Non-pigmented ciliary epithelial cell (primary cell): ENCODE measurements at places on chromosomes 7 and 10.

- no peak for DNase-seq
These were observed 172.4 kb upstream of the AGR3 start for GRCh38 chr7:17054206-17054605.

GRCh38 chr10:49446031-49446430 is 50.1 kb upstream of the DRGX start:
- peak; percentile 26 for DNase-seq

DNA sequence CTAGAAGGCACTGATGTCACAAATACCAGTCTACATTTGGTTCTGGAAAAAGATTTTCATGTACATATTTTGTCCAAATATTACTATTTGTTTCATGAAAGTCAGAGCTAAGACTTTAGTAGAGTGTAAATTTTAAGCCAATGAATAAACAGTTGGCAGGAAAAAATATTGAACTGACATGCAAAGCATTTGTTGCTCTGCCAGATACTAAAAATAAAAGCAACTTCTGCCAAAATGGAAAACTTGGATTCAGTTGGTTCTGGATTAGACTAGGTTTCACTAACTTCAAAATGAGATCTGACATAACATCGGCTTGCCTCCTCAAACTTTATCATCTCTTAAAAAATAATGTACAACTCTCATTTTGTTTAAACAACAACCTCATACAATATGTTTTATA is 34.9 kb downstream of the FAM204A start:
- DNase-seq = no peak

GRCh38 chr7:55172881-55173609 is 154.2 kb downstream of the EGFR start:
- no peak for DNase-seq

- no peak for DNase-seq
These were observed 1050.5 kb upstream of the AUTS2 start for GRCh38 chr7:68547799-68548198.

- no peak for DNase-seq
These were observed 127.6 kb downstream of the CHN2 start for GRCh38 chr7:29322023-29322712.

DNA sequence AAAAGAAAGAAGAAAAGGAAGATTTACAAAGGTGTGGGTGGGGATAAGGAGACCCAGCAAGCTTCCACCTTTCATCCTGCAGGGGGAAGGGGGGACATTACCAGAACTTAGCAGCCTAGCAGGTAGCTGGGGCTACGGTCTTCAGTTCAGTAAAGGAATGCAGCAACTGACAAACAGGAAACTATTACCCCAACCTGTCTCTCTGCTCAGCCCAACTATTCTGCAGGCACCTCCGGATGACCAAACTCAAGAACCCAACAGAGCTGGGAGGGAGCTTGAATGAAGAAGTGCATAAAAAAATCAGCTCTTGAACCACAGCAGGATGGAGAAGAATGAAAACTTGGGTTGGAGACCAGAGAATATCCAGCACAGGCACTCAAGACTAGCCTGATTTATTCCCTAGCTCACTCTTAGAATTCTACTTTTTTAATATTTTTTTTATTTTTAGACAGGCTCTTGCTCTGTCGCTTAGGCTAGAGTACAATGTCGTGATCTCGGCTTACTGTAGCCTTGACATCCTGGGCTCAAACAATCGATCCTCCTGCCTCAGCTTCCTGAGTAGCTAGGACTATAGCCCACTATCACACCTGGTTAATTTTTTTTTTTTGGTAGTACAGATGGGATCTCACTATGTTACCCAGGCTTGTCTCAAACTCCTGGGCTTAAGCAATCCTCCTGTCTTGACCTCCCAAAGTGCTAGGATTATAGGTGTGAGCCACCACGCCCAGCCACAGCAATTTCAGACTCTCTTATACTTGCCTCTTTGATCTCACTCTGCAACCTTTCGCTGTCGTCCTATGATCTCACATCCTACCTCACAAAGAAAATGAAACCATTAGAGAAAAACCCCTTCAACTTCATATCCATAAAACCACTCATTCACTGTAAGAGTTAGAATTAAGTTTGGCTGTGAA is 18.5 kb upstream of the C10orf67 start:
- no peak for DNase-seq

GRCh38 chr10:68171539-68172080 is 60.3 kb downstream of the ATOH7 start:
- DNase-seq = no peak

DNA sequence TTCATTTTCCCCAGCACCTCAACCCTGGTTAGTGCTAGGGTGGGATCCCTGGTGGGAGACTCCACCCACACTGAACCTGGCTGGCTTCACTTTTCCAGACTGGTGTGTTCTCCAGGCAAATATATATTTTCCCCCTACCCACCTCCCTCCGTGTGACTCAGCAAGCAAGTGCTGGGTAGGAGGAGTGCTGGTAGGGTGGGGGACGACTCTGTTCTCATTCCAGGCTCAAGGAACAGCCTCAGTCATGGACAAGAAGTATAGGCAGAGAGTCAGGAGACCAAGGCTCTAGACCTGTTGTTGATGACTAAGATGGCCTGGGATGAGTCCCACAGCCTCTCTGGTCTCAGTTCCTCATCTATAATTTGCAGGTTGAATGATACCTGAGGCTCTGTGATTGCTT is 328.1 kb downstream of the KCNMA1 start:
- no peak for DNase-seq
